ENCODE measurements at places on chromosomes 13 and 19. TPM values are rescaled to one million over a fixed set of nuclear protein-coding genes. Genes with fewer than 3 reads are reported as not detected.

Gene ZNF442
- polyA plus RNA-seq = 5.2 TPM

- no peak for DNase-seq
Observed at GRCh38 chr19:22257381-22257780, 28.9 kb upstream of the ZNF729 start.

DNA sequence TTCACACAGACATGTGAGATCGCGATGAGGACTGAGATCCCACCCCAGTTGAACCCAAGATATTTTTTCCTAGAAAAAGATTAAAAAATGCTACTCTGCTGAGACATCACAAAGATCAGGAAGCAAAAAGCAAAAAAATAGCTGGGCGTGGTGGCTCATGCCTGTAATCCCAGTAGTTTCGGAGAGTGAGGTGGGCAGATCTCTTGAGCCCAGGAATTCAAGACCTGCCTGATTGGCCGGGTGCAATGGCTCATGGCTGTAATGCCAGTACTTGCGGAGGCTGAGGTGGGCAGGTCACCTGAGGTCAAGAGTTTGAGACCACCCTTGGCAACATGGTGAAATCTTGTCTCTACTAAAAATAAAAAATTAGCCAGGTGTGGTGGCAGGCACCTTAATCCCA, 1.1 kb downstream of the FUT3 start:
- no peak for DNase-seq

DNA sequence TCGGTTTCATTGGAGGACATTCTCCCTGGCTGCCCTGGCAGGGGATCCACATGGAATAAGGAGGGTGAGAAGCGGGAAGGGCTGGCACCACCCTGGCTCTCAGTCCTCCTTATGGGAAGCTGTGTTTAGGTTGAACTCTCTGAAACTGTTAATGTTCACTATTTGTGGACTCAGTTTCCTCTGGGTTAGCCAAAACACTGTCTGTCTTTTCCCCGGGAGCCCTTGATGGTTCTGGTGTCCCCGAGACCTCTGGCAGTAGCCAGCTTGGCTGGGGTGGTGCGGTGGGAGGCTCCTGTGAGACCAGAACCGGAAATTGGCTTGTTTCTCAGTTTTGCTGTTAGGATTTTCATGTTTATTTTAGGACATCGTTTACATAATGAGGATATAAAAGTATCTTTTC, 48.3 kb upstream of the TEX29 start:
- no peak for DNase-seq

DNA sequence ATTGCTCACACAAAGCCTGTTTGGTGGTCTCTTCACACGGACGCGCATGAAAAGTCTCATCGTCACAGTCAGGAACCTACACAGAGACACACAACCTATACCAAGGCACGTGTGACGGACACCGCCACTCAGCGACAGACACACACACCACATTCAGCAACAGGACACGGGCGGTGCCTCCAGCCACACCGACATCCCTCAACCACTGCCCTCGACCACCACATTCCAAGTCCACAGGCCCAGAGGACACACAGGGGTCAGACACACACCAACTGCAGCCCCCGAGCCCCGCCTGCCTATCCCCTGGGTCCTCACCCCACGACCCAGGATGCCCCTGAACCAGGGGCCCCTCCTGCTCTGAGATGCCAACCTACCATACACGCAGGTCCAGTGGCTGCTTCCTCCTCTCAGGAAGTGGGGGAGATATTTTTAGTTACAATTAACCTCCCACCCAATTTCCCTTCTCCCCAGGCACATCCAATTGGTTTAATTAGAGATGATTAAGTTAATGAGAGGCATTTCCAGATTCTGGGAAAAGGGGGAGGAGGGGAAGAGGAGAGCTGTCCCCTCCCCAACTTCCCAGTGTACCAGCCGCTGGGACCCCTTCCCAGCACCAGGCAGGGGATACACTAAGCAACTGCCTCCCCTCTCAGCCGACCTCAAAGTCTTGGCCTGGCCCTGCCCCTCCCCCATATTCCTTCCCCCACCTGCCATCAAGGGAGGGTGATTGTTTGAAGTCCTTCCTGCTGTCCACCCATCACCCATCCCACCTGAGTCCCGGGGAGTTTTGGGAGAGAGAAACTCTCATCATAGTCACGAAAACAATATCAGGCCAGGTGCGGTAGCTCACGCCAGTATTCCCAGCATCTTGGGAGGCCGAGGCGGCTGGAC, 20.4 kb downstream of the MEIS3 start:
- DNase-seq = no peak
